ENCODE measurements at places on chromosomes 3 and 15.
A peak's percentile ranks its signal among the peaks of the same experiment; 100 is the strongest.

- DNase-seq = no peak
Observed at GRCh38 chr3:26648461-26648860, 25.9 kb downstream of the LRRC3B start.

GRCh38 chr15:65529762-65530317 is 423 bp upstream of the HACD3 start:
- no peak for DNase-seq

DNA sequence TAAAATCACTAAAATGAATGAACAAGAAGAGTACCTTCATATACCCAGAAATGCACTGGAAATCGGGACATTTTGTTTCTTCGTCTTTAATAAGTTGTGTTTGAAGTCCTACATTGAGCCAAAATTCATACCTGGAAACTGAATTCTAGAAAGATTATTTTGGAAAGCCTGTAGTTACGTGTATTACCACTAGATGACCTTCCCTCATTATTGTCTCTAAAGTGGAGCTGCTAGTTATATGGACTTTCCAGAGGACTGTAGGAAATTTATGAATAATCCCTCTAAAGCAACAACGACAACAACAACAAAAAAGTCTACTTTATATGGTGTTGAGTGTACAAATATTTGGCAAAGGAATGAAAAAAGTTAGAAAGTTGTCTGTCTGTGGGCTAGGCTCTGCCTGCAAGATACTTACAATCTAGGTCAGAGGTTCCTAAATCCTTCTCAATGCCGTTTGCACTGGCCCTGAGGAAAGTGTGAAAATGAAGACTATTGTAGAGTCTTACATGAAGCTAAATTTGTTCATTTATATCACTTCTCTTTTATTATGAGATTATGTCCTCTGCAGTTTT is 234.8 kb upstream of the NR2E3 start:
- no peak for DNase-seq

DNA sequence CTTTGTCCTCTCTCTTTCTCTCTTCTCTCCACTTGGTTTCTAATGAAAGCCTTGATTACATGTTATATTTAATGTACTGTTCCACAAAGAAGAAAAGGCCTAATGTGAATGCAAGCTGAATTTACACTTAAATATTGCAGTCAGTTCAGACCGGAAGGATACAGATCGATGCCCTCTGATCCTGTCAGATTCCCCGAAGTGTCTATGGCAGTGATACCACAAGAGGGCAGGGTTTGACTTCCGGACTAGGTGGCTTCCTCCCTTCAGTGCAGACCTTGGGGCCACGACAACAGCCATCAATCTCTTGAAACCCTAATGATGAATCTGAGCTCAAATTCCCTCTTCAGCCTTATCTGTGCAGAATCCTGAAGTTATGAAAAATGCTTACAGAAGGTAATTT is 29.5 kb downstream of the AGTR1 start:
- DNase-seq = no peak

DNA sequence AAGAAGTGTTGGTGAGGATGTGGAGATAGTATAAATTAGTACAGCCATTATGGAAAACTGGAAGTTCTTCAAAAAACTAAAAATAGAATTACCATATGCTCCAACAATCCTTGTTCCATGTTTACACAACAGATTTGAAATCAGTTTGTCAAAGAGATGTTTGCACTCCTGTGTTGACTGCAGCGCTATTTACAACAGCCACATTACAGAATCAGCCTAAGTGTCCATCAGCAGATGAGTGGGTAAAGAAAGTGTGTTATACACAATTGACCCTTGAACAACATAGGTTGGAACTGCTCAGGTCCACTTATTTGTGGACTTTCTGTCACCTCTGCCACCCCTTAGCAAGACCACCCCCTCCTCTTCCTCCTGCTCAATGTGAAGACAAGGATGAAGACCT is 34.7 kb downstream of the LMLN start:
- no peak for DNase-seq

DNA sequence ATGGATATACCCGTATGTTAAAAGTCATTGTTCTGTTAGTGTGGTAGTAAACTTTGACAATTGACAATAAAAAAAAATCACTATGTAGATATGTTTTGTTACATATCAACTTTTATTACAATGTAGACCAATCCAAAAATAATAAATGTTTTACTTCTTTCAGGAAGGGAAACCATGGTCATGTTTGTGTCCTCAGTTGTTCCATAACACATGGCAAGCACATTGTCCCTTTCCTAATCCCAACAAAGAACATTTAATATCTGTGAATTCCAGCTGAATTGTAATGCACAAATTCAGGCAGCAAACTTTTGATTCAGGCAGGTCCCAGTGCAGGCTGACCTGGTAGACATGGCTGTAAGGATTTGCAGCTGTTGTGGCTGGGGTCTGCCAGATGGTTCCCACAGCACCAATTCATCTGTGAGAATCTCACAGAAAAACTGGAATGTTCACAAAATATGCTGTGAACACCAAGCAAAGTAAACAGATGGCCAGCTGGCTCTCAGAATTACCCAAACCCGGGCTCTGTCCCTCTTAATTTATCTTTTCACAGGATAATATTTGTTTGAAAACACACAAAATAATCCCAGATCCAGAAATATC is 1.9 kb upstream of the SPG21 start:
- no peak for DNase-seq

- DNase-seq = no peak
Observed at GRCh38 chr3:61741551-61741950, 180.2 kb downstream of the PTPRG start.

GRCh38 chr3:34155666-34156065 is 357.2 kb downstream of the PDCD6IP start:
- DNase-seq = no peak

DNA sequence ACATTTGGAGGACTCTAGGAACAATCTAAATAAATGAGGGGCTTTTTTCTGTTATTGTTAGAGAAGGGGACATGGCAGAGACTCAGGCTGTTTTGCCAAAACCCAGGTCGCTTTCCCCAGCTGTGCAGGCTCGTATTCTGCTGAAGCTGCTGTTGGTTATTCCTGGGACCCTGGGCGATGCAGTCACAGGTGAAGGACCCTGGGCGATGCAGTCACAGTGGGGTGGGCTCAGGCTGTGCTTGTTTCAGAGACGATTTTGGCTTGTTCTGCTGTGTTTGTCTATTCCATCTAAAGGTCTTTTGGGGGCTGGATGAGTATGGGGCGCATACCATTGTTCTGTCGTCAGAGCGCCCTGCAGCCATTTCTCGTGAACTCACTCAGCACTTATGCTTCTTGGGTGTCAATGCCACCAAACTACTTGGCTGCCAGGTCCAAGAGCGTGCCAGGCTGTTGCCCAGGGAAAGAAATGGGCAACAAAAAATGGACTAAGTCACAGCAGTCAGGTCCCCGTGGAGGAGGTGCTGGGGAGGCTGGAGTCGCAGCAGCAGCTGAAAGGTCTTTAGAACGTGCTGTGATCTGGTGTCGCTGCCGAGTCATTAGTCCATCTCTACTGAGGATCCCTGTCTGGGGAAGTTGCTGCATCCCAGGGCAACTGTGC is 151.4 kb downstream of the CHDH start:
- DNase-seq = no peak

- no peak for DNase-seq
Observed at GRCh38 chr3:57953576-57953975, 54.6 kb upstream of the FLNB start.

- no peak for DNase-seq
Observed at GRCh38 chr3:20573175-20573574, 387.2 kb upstream of the SGO1 start.

- DNase-seq = no peak
Observed at GRCh38 chr3:124461838-124462632, 268.2 kb upstream of the UMPS start.

DNA sequence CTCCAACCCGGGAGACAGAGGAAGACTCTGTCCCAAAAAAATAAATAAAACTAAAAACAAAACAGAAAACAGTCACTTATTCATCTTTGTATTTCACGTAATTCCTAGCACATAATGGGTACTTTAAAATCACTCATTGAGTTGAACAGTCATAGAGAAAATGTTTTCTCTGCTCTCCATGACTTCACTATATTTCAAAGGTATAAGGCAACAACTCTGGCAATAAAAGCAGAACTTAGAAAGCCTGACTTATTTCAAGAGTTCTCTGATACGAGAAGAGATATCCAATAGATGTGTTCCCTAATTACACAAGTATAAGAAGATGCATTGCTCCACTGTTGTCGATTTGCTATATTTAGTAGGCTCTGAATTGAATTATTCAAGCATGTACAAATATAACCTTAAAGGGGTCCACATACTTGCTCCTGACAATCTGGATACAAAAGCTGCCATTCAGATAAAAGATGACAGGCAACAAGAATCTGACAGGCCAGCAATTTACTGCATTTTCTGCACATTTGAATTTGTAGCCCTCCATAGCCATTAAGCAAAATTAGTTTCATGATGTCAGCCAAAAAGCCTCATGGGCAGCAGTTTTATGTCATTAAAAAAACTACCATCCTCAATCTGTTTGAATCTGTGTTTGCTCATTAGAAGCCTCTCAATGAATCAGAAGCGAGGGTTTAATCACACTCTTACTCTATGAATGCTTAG is 47.9 kb downstream of the PEAK1 start:
- no peak for DNase-seq

GRCh38 chr15:62572797-62573196 is 407.7 kb upstream of the C2CD4B start:
- no peak for DNase-seq

- DNase-seq = no peak
Observed at GRCh38 chr3:145719114-145719513, 441.9 kb downstream of the PLOD2 start.

DNA sequence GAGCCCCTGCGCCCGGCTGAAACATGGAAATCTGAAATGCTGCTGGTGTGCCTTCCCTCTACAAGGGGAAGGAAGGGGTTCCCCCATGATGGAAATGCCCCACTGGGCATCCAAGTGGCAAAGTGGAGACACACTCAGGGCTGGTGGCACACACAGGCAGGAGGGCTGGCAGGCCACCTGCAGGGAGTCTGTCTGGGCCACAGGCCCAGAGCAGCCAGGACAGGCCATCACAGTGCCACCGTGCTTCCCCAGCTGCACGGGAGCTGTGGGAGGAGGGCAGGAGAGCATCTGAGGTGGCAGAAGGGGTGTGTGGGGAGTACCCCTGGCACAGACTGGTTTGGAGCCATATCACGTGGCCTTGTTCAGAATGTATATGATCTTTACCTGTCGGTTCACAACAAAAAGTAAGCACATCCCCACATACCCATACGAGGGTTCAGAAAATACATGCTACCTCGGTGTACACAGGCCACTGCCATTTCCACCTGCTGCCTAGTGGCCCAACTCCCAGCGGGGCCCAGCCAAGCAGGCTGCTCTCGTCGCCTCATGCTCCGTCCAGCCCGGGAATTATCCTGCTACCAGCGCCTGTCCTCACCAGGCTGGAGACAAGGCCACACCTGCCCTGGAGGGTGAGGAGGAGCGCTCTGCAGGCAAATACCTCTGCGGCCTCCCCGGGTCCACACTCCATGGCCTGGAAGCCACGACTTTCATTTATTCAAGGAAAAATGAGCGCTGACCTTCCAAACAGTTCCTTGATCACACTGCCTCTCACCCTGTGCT is 22.6 kb upstream of the DUSP7 start:
- no peak for DNase-seq

- no peak for DNase-seq
Observed at GRCh38 chr3:146899171-146899570, 294.0 kb upstream of the PLSCR5 start.

DNA sequence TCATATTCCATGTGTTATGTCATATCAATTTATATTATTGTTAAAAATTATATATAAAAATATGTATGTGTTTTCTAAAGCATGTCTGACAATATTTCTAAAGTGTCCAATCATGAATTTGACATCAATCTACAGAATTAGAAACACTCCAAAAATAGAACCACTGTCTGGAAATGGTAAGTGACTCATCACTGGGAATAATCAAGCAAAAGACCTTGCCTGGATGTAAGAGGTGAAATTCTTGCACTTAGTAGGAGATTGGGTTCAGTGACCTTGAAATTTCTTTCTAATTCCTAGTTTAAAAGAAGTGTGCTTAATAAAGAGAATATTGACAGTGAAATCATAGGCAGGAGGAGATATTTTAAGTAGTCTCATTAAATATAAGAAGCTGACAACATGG is 188.8 kb downstream of the ZNF385D start:
- DNase-seq = no peak

GRCh38 chr3:169054471-169054870 is 609.0 kb downstream of the MECOM start:
- no peak for DNase-seq

- peak; percentile 73 for DNase-seq
Observed at GRCh38 chr15:90934256-90934948, 683 bp upstream of the UNC45A start.

DNA sequence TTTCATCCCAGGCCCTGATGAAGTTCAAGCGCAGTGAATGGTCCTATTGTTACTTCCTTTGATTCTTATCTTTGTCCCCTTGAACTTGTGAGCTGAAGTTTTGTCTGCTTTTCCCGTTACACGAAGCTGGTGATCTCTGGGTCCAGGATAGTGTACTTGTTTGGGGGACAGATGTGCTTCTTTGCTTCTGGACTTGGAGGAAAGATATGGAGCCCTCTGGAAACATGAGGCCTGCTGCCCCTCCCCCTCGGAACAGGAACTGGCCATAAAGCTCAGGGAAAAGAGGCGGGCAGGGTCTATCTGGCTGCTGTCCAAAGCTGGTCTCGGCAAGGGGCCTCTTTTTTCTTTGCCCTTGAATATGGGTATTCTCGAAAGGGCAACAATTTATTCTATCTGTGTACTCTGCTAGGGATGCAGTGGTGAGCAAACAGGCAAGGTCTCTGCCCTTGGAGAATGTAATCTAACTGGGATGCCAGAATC is 47.6 kb downstream of the IDH2 start:
- DNase-seq = no peak

DNA sequence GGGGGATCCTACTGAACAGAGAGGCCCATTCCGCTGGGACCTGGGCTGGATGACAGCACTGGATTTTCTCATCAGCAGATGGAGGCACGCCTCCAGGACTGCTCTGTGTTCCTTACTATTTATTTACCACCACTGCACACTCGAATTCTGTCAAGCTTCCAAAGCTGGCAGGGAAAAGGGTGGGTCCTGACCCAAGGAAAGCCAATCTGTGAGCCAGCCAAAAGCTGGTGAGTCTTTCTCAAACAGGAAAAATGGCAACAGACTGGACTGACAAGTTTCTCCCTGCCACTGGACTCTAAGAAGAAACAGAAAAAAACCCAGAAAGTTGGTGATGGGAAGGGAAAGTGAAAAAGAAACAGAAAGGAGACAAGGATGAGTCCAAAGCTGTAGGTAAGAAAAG is 37.8 kb downstream of the CD47 start:
- DNase-seq = no peak

DNA sequence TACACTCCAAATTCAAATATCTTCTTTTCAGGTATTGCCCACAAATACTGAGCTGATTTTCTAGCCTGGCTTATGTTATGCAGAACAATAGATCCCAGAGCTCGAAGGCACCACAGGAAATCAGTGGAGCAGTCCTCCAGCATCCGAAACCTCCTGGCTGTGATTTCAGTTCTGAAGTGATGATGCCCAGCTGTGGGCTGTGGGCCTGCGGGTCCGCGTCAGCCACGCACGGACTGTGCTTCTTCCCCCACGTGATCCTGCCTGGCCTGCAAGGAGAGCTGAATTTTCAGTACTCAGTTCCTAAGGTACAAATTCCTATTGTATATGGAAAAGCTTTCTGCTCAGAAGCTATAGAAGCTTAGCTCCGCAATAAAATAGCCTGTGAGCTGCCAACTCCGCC is 96.2 kb downstream of the OCA2 start:
- DNase-seq = no peak

Measured in activated CD8-positive, alpha-beta memory T cell treated with anti-CD3 and anti-CD28 coated beads for 1 hour (primary cell).